ENCODE measurements at places on chromosomes 16 and 17. TPM values are rescaled to one million over a fixed set of nuclear protein-coding genes. Genes with fewer than 3 reads are reported as not detected.

Gene ZNF830
- total RNA-seq = 1.9 TPM

Gene ZNF232
- total RNA-seq = 2.3 TPM

Gene TMEM204
- total RNA-seq = 145 TPM

Gene KRTAP3-2
- total RNA-seq = not detected

Gene KRTAP4-6
- total RNA-seq = not detected

Gene RCVRN
- total RNA-seq = not detected

Gene ACSM3
- total RNA-seq = not detected

Gene CA5A
- total RNA-seq = not detected

Gene VAT1
- total RNA-seq = 296 TPM

Gene ACD
- total RNA-seq = 14.5 TPM

Gene YWHAE
- 261 TPM for total RNA-seq

Gene SERPINF2
- 20.6 TPM for total RNA-seq

Gene CEP131
- total RNA-seq = 6.7 TPM

Gene MMP28
- total RNA-seq = 44.6 TPM

Gene PIPOX
- not detected for total RNA-seq

Gene CLDN6
- total RNA-seq = not detected

Gene SCGB1C2
- not detected for total RNA-seq

Gene ADGRG3
- total RNA-seq = not detected

Gene ZACN
- not detected for total RNA-seq

Gene EPOP
- total RNA-seq = 2.1 TPM

Gene KRT25
- not detected for total RNA-seq

Gene LPCAT2
- 44.2 TPM for total RNA-seq

Gene SOST
- total RNA-seq = 15.1 TPM

Gene HASPIN
- total RNA-seq = 2.7 TPM

All from ascending aorta (tissue), 2 donors.